ENCODE measurements at places on chromosomes 3 and 15.

- no peak for DNase-seq
Observed at GRCh38 chr3:53645754-53646153, 151.3 kb downstream of the CACNA1D start.

DNA sequence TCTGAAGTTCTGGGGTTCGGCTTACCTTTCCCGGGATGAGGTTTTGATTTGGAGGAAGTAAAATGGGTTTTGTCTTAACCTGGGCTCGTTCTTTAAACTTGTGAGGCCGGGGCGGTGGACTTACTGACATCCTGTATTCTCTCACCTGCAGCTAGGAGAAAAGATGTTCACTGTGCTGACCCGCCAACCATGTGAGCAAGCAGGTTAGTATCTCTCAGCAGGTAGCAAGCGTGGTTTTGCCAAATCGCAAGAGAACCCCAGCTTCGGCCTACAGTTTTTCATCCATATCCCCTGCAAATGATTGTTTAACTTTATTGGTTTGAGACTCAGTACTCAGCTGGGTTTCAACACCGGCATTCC, 891 bp downstream of the ENTPD3 start:
- DNase-seq: no peak

DNA sequence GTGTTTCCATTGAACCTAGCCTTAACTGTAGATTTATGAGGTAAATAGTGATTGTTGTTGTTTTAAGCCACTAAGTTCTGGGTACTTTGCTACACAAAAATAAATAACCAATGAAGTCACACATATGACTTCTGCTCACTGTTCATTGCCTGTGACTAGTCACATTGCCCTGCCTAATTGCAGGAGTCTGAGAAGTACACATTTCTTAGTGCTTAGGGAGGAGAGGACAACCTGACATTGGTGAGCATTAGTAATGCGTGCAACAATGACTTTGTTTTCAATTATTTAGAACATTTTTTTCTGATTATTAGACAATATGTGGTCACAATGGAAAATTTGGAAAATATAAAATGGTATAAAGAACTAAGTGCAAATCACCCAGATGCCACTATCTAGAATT, 133.2 kb upstream of the DAZL start:
- no peak for DNase-seq

GRCh38 chr3:124770336-124771082, 40.3 kb downstream of the UMPS start:
- no peak for DNase-seq

DNA sequence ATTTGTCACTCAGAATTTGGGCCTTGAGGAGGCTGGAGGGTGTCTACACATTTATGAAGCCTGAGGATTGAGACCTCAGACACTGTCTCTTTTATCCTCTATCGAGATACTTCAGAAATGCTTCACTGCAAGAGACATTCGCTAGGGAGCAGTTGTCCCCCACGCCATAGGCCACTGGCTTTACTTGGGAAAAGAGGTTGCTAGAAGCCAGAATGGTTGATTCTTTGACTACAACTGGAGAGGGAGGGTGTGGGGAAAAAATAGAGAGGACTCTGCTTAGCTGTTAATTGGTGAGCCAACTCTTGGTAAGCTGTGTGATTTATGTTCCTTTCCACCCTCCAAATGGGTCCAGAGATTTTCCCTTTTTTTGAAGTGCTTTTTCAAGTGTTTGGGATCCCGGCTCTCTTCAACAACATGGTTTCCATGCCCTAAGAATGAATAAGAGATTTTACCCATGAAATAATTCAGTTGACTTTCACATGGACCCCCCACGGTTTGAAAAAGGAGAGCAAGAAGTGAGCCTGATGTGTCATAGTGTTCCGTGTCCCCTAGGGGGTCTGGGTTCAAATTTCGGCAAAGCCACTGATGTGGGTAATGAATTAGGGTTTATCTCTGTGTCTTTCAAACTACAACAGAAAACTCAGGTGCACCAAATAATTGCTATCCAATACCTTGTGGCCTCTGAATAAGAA, 2.7 kb downstream of the BOC start:
- DNase-seq: no peak

DNA sequence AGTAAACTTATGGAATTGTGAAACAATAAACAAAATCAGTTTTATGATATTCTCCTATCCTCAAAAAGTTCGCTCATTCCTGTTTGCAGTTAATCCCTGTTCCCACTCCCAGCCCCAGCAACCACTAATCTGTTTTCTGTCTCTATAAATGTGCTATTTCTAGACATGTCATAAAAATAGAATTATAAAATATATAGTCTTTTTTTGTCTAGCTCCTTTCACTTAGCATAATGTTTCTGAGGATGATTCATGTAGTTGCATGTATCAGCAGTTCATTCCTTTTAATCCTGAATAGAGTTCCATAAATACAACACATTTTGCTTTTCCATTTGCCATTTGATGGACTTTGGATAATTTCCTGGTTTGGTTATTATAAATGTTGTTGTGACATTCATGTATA, 140.0 kb downstream of the KCNAB1 start:
- DNase-seq: no peak

GRCh38 chr15:100020614-100021013, 287.4 kb upstream of the LYSMD4 start:
- DNase-seq: no peak
